AG10803 (cell line): ENCODE measurements at places on chromosomes 5 and 9.

- no peak for DNase-seq
Measured at GRCh38 chr9:106615118-106615889, 247.7 kb upstream of the ZNF462 start.

DNA sequence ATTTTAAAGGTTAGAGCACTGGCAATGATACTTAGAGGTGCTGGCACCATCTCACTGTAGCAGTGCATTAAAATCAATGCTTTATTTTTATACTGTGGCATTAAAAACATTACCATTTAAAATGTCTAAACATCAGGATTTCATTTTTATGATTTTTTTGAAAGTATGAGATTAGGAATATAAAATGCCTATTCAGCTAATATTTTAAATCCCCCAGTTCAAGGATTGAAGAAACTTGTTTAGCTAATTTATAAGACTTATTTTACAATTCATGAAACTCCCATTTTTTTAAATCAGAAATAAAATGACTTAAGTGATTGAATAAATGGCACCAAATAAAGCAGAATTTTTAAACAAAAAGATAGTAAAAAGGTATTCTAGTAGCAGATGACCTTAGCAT lies 625.6 kb downstream of the RAB3C start:
- DNase-seq, result no peak

- DNase-seq, result no peak
Measured at GRCh38 chr5:93899026-93899600, 157.7 kb upstream of the POU5F2 start.

DNA sequence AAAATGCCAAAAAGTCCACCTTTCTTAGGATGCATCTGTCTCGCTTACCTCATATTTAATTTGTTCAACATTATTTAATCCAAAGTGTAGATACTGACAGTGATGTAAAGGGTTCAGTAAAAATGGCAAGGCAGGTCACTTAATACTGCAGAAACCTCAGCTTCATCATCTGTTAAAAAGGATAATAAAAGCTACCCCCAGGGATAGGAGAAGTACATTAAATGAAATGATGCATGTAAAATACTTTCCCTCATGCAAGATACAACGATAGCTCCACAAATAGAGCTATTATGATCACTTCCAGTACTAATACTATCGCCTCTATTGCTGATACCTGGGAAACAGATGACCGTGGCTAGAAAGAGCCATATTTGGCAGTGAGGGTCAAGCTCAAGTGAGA lies 82.9 kb downstream of the SLC1A1 start:
- no peak for DNase-seq

DNA sequence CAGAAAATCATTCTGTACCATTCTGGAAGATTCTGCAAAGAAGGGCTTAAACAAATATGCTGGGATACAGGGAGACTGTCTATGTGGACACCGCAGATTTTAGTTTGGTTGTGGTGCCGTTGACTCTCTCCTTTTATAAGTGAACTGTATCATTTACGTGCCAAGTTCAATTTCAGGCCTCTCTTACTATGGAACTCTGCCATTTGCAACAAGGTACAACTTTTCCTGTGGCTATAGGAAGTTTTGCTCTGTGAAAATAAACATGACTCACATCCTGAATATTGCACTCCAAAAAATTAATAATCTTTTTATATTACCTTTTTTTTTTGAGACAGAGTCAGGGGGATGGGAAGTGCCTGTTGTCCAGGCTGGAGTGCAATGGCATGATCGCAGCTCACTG lies 29.7 kb upstream of the CSNK1G3 start:
- no peak for DNase-seq

DNA sequence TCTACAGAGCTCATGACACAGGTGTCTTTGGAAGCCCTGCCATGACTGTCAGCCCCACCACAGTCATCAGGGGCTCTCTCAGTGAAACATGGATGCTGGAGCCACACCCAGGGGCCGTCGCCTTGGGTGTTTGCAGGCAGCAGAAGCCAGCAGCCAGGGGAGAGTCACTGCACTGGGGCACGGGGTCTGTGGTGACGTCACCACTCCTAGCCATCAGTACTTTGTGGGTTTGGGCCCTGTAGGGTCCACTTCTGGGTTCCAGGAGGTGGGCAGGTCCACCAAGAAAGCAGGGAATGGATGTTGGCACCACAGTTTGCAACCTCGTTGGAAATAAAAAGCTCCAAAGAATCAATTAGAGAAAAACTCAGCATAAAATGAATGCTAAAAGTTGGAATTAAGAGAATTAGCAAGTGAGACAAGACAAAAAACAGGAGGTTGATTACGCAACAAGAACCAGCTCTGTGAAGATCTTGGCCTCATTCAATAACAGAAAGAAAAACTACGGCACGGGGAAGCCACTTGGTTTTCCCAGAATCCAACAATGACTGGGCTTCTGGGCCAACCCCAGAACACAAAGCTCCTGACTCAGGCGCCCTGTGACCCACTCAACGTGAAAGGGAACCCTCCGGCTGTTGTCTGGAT lies 34.3 kb downstream of the MED10 start:
- DNase-seq, result no peak
